ENCODE measurements at places on chromosomes 3 and 15. TPM values are rescaled to one million over a fixed set of nuclear protein-coding genes. Genes with fewer than 3 reads are reported as not detected.

Gene ITPKA
- total RNA-seq = 6.3 TPM

DNA sequence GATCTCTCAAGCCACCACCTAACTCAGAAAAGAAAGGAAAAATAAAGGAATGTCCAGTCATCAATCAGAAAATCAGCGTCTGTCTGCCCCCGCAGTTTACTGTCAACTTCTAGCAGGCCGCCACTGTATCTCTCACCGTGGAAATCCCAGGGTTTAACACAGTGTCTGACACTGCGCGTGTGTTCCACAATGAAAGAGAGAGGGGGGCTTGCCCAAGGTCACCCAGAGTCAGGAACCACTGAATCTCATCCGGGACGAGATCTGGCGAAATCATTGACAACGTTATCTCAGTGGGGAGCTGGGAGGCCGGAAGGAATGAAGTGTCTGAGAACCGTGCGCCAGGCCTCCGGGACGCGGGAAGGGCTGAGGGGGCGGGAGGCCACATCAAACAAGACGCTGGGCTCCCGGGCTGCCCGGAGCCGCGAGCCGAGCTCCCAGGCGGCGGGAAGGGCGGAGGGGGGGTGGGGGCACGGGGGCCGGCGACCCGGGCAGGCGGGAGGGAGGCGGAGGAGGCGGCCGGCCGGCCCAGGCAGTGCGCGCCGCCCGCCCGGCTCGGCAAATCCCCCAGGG lies 2.2 kb upstream of the HES1 start:
- H3K4me3 ChIP-seq = peak overlapping the region; percentile 37
- no peak for DNase-seq
- H3K36me3 ChIP-seq = peaks cover 2% of the 10 kb centered on the region
- H3K27ac ChIP-seq = peak overlapping the region; percentile 97
- H3K27me3 ChIP-seq = no peaks in the 10 kb centered on the region

Gene DNAH1
- 2.4 TPM for total RNA-seq

Gene CYP19A1
- not detected for total RNA-seq

GRCh38 chr15:89656116-89656815 lies 999 bp upstream of the KIF7 start:
- H3K36me3 ChIP-seq = no peaks in the 10 kb centered on the region
- no peaks in the 10 kb centered on the region for H3K4me1 ChIP-seq
- no peaks in the 10 kb centered on the region for H3K27me3 ChIP-seq
- no peak for DNase-seq
- H3K4me3 ChIP-seq = no peak overlapping the region

Gene IGF1R
- total RNA-seq = 77.1 TPM

Gene NPAP1
- total RNA-seq = not detected

- H3K36me3 ChIP-seq = no peaks in the 10 kb centered on the region
- H3K4me1 ChIP-seq = no peaks in the 10 kb centered on the region
- no peak for DNase-seq
- no peaks in the 10 kb centered on the region for H3K27me3 ChIP-seq
- no peak overlapping the region for H3K27ac ChIP-seq
- no peak overlapping the region for H3K4me3 ChIP-seq
These were observed 56.9 kb upstream of the TBC1D5 start for GRCh38 chr3:17799312-17799711.

Gene FEZF2
- total RNA-seq = not detected

- H3K4me3 ChIP-seq = no peak overlapping the region
- no peak overlapping the region for H3K27ac ChIP-seq
- no peak for DNase-seq
These were observed 143.7 kb upstream of the LRIG1 start for GRCh38 chr3:66644549-66644948.

DNA sequence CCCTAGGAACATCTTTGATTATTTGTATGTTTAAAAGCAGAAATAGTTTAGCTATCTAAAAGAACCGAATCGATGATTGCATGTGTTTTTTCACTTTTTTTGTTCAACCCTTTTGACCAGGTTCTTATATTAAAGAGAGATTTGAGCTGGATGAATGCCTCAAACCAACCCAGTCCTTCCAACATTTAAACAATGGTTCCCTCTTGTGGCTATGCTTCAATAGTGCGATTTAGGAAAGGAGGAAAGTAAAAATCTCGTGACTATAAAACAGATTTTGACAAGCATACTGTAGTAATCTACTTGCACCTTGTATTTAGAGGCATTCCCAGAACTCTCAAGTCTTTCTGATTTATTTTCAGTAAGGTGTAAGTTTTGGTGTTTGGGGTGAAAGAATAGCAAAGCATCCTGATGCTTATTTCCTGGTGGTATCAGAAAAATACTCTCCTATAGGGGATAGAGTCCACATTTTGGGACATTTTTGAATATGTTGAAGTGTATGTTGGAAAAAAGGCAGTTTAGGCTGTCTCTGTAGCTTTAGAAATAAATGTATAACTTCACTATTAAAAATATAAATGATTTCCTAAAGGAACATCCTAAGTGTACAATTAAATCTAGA lies 159.6 kb upstream of the KCNH8 start:
- no peaks in the 10 kb centered on the region for H3K4me1 ChIP-seq
- DNase-seq = no peak
- no peak overlapping the region for H3K4me3 ChIP-seq
- no peak overlapping the region for H3K27ac ChIP-seq
- no peaks in the 10 kb centered on the region for H3K27me3 ChIP-seq
- no peaks in the 10 kb centered on the region for H3K36me3 ChIP-seq

Gene SERINC4
- total RNA-seq = not detected

Gene FBXW12
- not detected for total RNA-seq

DNA sequence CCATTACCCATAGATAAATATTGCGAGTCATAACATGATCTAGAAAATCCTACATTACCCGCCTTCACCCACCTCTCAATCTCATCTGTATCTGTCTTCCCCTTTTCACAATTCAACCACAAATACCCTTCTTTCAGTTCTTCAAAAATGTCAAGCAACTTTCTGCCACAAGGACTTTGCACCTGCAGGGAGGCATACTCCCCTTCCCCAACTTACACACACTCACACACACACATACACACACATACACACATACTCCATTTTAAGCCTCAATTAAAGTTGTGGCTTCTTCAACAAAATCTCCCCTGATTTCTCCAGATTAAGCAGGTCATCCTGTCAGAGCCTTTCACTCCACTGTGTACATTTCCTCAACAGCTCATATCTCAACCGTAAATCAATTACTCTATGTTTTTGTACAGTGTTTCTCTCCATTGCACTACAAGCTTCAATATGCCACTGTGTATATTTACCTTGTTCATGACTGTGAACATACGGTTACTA lies 33.1 kb upstream of the CCDC50 start:
- no peaks in the 10 kb centered on the region for H3K4me1 ChIP-seq
- no peaks in the 10 kb centered on the region for H3K36me3 ChIP-seq
- H3K27me3 ChIP-seq = no peaks in the 10 kb centered on the region

GRCh38 chr15:64090527-64090926 lies 3.1 kb downstream of the CIAO2A start:
- no peak overlapping the region for H3K4me3 ChIP-seq
- H3K36me3 ChIP-seq = peaks cover 3% of the 10 kb centered on the region
- H3K27ac ChIP-seq = no peak overlapping the region

DNA sequence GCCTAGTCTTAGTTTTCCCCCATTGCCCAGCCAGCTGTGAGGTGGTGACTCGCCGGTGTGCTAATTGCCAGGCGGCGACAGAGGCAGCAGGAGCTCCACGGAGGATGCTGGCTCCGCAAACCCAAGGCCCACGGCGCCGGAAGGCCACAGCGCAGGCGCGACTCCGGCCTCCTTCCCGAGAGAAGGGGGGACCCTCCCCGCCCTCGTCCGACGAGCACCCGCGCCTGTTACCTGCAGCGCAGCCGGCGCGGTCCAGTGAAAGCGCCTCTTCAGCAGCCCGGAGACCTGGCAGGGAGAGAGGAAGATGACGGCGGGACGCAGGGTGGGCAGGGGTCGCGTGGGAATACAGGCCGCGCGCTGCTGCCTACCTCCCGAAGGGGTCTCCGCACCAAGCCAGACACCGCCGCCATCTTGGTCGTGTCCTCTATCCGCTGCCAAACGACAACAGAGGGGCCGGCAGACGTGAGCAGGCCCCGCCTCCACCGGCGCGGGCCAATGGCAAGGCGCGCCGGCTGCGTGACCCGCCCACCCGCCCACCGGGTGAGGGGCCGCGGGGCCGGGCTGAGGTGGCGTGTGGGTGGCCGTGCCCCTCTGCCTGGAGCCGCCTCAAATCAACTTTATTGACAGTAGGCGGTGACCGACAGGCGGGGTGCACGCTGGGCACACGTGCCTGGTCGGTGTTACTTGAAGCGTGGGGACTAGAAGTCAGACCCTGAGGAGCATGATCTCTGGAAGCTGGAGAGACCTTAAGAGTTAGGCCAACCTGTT lies at the start of gene PDHB:
TSS of gene PDHB (minus strand) at position 433 of the 768 bp plus-strand sequence. CDS start at position 410, 23 bp downstream.
- DNase-seq = peak; percentile 45
- H3K4me1 ChIP-seq = peaks cover 12% of the 10 kb centered on the region
- peak within 1 kb of the TSS; percentile 94 for H3K27ac ChIP-seq
- H3K4me3 ChIP-seq = peak within 1 kb of the TSS; percentile 83

All from Panc1 (cell line).